ENCODE measurements at places on chromosomes 5 and 9. TPM values are rescaled to one million over a fixed set of nuclear protein-coding genes. Genes with fewer than 3 reads are reported as not detected.

ADAMTS12 gene
- total RNA-seq = not detected

C1QTNF3 gene
- total RNA-seq = 5.5 TPM

CYLC2 gene
- total RNA-seq = not detected

GRCh38 chr9:38768351-38768761, 48.4 kb upstream of the FAM240B start:
- DNase-seq = no peak

DNA sequence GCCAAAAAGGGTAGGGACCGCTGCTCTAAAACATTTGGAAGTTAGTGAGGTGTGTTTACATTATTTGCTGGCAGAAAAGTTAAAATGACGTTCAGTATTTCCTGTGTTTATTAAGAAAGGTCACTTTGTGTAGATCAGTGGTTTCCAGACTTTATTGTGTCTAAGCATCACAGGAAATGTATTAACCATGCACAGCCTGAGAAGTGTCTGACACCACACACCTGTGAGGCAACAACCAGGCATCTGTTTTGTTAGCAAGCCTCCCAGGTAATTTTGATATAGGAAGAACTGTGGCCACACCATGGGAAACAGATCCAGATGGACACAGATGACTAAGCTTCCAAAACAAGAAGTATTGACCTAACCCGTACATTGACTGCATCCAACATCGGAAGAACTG, 12.0 kb downstream of the TTC1 start:
- no peak for DNase-seq

GRCh38 chr5:173354645-173355044, 26.4 kb upstream of the STC2 start:
- DNase-seq = no peak

GRCh38 chr5:172097356-172097755, 90.7 kb downstream of the STK10 start:
- no peak for DNase-seq

DNA sequence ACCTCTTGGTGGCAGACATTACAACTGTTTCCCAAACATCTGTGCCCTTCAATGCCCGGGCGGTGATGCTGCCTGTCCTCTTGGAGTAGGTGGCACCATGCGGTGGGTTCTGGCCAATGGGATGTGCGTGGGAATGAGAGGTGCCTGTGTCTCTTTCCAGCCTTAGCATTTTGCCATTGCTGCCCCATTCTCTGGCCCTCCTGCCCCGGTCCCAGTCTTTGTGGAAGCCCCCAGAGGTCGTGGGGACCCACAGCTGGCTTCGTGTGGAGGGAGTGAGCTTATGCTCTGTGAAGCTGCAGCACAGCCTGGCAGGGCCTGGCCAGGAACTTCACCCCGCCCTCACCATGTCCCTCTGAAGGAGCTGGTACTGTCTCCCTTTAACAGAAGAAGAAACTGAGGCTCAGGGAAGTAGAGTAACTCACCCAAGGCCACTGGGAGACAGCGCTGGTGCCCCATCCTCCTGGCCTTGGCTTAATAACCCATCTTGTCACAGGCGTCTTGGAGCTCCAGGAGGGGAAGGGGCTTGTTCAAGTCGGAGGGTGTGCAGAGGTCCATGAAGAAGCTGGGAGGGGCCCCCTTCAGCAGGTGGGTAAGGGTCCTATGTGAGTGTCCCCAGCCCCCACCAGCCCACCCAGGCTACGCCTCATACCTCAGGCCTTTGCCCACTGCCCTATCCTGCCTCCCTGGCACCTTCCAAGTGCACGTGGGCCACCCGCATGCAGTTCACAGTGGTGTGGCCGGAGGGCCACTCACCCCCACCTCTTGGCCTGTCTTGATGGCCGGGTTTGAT, 173.6 kb downstream of the GAPVD1 start:
- DNase-seq = no peak

DNA sequence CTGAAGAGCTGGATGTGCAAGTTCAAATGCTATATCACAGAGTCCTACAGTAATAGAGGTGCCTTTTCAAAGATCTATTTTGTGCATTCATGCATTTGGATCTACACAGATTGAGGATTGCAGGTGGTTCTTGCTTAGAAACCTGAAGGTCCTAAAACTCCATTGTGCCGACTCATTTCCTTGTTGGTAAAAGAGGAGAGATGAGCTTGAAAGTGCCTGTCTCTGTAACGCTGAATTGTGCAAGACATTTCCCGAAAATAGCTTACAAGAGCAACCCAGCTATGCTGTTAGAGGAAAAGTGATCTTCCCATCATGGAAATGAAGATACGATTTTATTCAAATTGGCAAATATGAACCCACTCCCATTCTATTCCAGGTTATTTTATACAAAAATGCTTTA, 110.7 kb upstream of the CXCL14 start:
- DNase-seq = no peak

GRCh38 chr5:129746876-129747275, 1.0 kb upstream of the MINAR2 start:
- no peak for DNase-seq

- no peak for DNase-seq
Measured at GRCh38 chr9:3517377-3518048, 8.3 kb downstream of the RFX3 start.

Data from T-cell (primary cell).